ENCODE measurements at places on chromosomes 2 and 18. TPM values are rescaled to one million over a fixed set of nuclear protein-coding genes. Genes with fewer than 3 reads are reported as not detected.

CXCR2 gene
- 0.73 TPM for total RNA-seq

FEV gene
- not detected for total RNA-seq

WDFY1 gene
- total RNA-seq: 103 TPM

ABCG5 gene
- total RNA-seq: not detected

ERMN gene
- total RNA-seq: 25.1 TPM

IL18R1 gene
- 6.5 TPM for total RNA-seq

DNAH7 gene
- total RNA-seq: 0.10 TPM

CNDP1 gene
- total RNA-seq: not detected

HNMT gene
- 42.2 TPM for total RNA-seq

RAB12 gene
- total RNA-seq: 35.7 TPM

SRD5A2 gene
- total RNA-seq: not detected

ZNF514 gene
- 6.9 TPM for total RNA-seq

SFTPB gene
- total RNA-seq: not detected

ANKRD29 gene
- 0.52 TPM for total RNA-seq

SATB2 gene
- 0.73 TPM for total RNA-seq

LRATD1 gene
- under 0.01 TPM for total RNA-seq

MC4R gene
- not detected for total RNA-seq

GRB14 gene
- total RNA-seq: 2.0 TPM

CHN1 gene
- 3.0 TPM for total RNA-seq

SERPINB11 gene
- not detected for total RNA-seq

TWIST2 gene
- 0.21 TPM for total RNA-seq

ANKRD23 gene
- 2.2 TPM for total RNA-seq

NEURL3 gene
- 0.52 TPM for total RNA-seq

COLEC12 gene
- total RNA-seq: 0.21 TPM

HOXD4 gene
- 0.21 TPM for total RNA-seq

ALPP gene
- total RNA-seq: not detected

CAPN14 gene
- 0.21 TPM for total RNA-seq

UPP2 gene
- total RNA-seq: not detected

GNLY gene
- total RNA-seq: 181 TPM

RAB27B gene
- total RNA-seq: 14.3 TPM

OSBPL1A gene
- total RNA-seq: 4.2 TPM

SCG2 gene
- total RNA-seq: 0.42 TPM

ABCB11 gene
- 0.42 TPM for total RNA-seq

ARHGEF4 gene
- 1.5 TPM for total RNA-seq

SLC4A5 gene
- total RNA-seq: 6.7 TPM

Measured in mononuclear cell (primary cell).